LHCN-M2 (cell line): ENCODE measurements at places on chromosomes 2 and 18. TPM values are rescaled to one million over a fixed set of nuclear protein-coding genes. Genes with fewer than 3 reads are reported as not detected.

The COL4A4 gene
- total RNA-seq: not detected in 2 replicates

The SERPINB4 gene
- total RNA-seq: not detected in 2 replicates

The DSG1 gene
- not detected in 2 replicates for total RNA-seq

The GPC1 gene
- total RNA-seq: 118 and 124 TPM in 2 replicates

The LIMS2 gene
- 1.9 and 2.3 TPM in 2 replicates for total RNA-seq

The GIGYF2 gene
- total RNA-seq: 52.5 and 54.8 TPM in 2 replicates

The SPATS2L gene
- total RNA-seq: 236 and 275 TPM in 2 replicates

The MAP2 gene
- 0.06 and 0.23 TPM in 2 replicates for total RNA-seq

The PMAIP1 gene
- 15.7 and 20.3 TPM in 2 replicates for total RNA-seq

The QPCT gene
- 0.13 and 0.57 TPM in 2 replicates for total RNA-seq

The CERKL gene
- 0.17 TPM in 1 of 2 replicates, not detected in the other for total RNA-seq
